ENCODE measurements at places on chromosomes 5 and 9.
A peak's percentile ranks its signal among the peaks of the same experiment; 100 is the strongest.

DNA sequence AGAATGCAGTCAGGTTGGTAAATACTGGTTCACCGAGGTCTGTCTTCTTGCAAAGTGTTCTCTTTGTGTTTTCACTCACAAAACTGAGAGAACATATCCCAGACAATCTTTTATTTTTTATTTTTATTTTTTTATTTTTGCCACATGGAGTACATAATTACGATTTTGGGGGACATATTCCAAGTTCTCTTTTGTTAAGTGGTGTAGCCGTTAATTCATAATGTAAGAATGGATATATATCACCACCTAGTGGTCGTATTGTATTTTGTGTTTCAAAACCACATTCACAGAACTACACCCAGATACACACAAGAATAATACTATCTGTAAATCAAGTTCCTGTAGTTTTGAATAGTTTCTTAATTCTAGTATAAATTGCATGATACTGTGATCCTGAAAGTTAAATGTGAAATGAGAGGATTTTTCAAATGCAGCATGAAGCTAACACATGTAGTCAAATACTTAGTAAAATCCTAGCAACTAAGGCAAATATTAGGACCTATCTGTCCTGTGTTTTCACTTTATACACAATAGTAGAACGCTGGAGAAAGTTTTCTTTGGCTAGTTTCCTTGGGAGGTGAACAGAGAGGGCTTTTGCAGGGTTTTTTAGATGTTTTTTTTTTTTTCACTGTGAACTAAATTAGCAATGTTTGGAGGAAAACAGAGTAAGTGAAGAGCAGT, 92.7 kb downstream of the VCAN start:
- peak; percentile 58 for DNase-seq

- DNase-seq = peak; percentile 48
Observed at GRCh38 chr9:88041447-88041846, 67.1 kb upstream of the CDK20 start.

DNA sequence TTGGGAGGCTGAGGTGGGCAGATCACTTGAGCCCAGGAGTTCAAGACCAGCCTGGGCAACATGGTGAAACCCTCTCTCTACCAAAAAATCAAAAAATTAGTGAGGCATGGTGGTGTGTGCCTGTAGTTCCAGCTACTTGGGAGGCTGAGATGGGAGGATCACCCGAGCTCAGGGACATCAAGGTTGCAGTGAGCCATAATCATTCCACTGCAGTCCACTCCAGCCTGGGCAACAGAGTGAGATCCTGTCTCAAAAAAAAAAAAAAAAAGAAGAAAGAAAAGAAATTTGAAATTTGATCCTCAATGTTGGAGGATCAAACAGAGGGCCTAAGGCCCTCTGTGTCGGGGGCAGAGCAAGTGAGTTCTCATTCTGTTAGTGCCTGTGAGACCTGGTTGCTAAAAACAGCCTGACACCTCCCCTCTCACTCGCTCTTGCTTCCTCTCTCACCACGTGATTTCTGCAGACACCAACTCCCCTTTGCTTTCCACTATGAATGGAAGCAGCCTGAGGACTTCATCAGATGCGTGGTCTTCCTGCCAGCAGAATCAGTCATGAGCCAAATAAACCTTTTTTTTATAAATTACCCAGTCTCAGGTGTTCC, 8.4 kb upstream of the GOLPH3 start:
- no peak for DNase-seq

GRCh38 chr5:175107028-175107588, 336.9 kb downstream of the DRD1 start:
- DNase-seq = no peak

- no peak for DNase-seq
Observed at GRCh38 chr5:131367219-131367860, 103.5 kb downstream of the CDC42SE2 start.

- no peak for DNase-seq
Observed at GRCh38 chr5:112956606-112957005, 20.0 kb upstream of the DCP2 start.
